ENCODE measurements at places on chromosomes 5 and 9. TPM values are rescaled to one million over a fixed set of nuclear protein-coding genes. Genes with fewer than 3 reads are reported as not detected.

Gene RFESD
- total RNA-seq: 6.2 TPM

Gene ZBED3
- 2.7 TPM for total RNA-seq

Gene PCDHGB3
- total RNA-seq: 8.3 TPM

Gene DPYSL3
- total RNA-seq: 200 TPM

Gene FOXD4
- total RNA-seq: 0.99 TPM

Gene RALGDS
- 78.6 TPM for total RNA-seq

Gene PCDHA7
- total RNA-seq: 1.8 TPM

Gene TTC16
- total RNA-seq: 0.61 TPM

Gene GHR
- total RNA-seq: 12.2 TPM

Gene SPATA31A3
- total RNA-seq: not detected

Gene LECT2
- total RNA-seq: not detected

Gene SHOC1
- total RNA-seq: not detected

Gene FOXB2
- total RNA-seq: not detected

Gene FCN2
- total RNA-seq: not detected

Gene ARHGEF37
- total RNA-seq: 22.3 TPM

Gene CCDC107
- 8.3 TPM for total RNA-seq

Gene ENTPD2
- total RNA-seq: 5.7 TPM

Gene NOL8
- total RNA-seq: 20.3 TPM

Gene HNRNPAB
- total RNA-seq: 49.0 TPM

Gene LPAR1
- total RNA-seq: 158 TPM

Gene RECK
- 19.4 TPM for total RNA-seq

Gene PDLIM4
- total RNA-seq: 10.6 TPM

Gene SPATA9
- 0.40 TPM for total RNA-seq

Gene GFI1B
- total RNA-seq: 0.50 TPM

Gene ST8SIA4
- 22.8 TPM for total RNA-seq

Gene SAP30L
- total RNA-seq: 30.3 TPM

Gene ADAMTS2
- 27.1 TPM for total RNA-seq

Gene SAPCD2
- 5.0 TPM for total RNA-seq

Gene PRLR
- total RNA-seq: 5.3 TPM

Gene SOHLH1
- 0.50 TPM for total RNA-seq

Gene PCDHA2
- 0.99 TPM for total RNA-seq

Gene TAF11L5
- not detected for total RNA-seq

Gene FGF1
- 25.6 TPM for total RNA-seq

Gene MEIKIN
- 0.17 TPM for total RNA-seq

Gene KIF12
- total RNA-seq: 0.59 TPM

Gene TJP2
- 89.5 TPM for total RNA-seq

Gene CRB2
- total RNA-seq: 8.6 TPM

Gene KCNN2
- total RNA-seq: 27.2 TPM

Gene SCGB3A2
- not detected for total RNA-seq

Gene FLT4
- total RNA-seq: 3.9 TPM
